ENCODE measurements at places on chromosomes 3 and 15.

DNA sequence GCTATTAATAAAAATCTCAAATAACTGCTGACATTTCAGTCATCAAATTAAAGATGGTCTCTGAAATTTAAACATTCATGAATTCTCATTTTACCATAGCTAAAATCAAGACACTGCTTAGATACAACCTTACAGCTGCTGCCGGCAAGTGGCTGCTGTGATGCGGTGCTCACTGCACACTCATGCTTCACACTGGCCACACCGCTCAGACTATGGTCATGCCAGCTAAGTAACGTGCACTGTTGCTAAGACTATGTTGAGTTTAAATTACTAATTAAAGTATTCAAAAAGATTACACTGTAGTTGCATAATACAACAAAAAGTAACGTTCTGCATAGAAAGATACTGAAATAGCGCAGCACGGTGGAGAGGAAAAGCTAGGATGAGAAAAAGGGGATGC is 12.1 kb downstream of the ATP13A3 start:
- no peak for DNase-seq

DNA sequence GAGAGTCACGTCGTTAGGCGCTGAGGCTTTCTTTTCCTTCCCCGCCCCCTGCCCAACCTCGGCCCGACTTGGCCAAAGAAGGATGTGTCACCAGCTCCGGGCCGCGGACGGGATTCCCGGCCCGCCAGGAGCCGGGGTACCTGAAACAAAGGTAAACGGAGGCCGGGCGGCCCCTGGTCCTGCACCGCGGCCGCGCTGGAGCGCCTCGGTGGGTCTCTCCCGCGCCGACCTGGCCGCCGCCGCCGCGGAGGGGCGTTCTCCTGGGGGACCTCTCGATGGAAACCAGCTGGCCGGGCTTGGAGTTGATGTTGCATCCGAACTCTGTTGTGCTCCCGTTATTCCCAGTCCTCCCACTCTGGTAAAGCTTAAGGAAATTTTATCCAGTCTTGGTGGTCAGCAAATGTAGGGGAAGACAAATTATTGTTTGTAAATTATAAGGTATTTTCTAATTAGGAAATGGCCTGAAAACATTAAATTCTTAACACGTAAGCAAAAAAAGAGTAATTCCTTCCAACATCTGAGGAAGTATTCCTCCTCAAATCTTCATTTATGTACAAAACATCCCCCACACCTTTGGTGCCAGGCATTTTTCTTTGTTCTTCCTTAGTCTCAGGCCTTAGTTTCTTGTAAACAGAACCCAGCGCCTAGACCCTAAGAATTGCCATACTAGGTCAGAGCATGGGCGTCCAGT is 888 bp downstream of the PPP2R3A start:
- peak; percentile 29 for DNase-seq

DNA sequence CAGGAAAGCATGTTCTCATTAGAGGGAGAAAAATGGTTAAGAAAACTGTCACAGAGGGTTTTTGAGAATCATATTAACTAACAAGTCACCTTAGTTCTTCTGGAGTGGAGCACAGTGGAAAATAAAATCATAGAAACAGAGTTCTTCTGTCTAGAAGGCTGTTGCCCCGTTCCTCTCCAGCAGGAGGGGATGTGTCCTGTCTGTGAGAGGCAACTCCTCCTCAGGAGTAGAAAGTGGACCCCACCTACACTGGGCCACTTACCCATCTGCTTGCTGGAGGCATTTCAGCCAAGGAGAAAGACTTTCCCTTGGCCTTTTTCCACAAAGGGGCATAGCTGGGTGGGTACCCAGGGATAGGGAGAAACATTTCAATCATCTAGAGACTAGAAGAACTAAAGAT is 106.6 kb downstream of the SSR3 start:
- DNase-seq: peak; percentile 23

DNA sequence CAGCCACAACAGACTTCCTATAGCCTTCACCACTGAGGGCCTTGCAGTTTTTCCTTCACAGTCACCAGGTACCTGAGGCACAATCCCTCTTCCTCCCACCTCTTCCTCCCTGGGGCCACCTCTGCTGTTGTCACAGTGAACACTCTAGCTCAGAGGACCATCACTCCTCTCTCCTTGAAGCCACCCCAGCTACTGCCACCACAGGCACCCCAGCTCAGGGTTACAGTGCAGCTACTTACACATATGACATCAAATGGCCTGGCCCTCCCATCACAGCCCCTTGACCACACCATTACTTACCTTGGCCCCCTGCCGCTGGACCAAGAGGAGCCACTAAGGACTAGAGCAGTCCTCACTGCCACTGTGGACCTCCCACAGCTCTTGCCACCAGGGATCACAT is 213.5 kb upstream of the CRBN start:
- no peak for DNase-seq

DNA sequence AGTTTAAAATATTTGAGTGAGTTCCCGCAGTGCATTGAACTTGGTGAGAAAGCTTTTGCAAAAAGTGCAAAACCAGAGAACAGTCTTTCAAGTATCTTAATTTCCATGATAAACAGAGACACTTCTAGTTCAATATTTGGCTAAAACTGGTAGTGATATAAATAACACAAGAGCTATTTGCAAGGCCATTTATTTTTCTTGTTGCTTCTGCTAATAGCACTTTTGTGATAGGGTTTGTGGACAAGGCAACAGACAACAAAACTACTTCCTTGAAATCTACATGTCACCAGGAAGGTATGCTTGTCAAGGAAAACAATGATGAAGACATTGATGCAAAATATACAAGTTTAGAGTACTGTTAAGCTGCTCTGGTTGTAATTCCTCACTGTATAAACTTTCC is 1225.1 kb downstream of the OTOL1 start:
- DNase-seq: no peak

- no peak for DNase-seq
These were observed 32.1 kb upstream of the ST3GAL6 start for GRCh38 chr3:98730886-98731537.

GRCh38 chr3:9109568-9109914 is 139.9 kb downstream of the SRGAP3 start:
- DNase-seq: no peak

GRCh38 chr3:192273001-192273696 is 454.2 kb downstream of the FGF12 start:
- DNase-seq: no peak

DNA sequence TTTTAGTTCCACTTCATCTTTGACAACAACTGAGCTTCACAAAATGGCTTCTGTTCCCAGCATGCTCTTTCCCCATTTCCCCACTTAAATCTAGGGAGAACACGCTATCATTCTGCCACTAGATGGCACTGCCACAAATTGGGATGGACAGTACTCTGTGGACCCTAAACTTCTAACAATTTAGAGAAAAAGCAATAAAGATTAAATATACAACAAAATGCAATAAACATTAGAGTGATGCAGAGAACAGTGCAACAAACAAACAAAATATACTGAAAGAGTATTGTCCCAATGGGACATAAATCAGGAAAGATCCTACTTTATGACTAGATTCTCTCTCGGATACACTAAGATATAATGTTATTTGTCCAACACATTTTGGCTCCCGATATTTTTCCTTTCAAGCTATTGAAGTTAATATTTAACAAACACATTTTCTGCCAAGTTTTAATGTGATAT is 169.7 kb upstream of the TMCO5A start:
- DNase-seq: peak; percentile 66

DNA sequence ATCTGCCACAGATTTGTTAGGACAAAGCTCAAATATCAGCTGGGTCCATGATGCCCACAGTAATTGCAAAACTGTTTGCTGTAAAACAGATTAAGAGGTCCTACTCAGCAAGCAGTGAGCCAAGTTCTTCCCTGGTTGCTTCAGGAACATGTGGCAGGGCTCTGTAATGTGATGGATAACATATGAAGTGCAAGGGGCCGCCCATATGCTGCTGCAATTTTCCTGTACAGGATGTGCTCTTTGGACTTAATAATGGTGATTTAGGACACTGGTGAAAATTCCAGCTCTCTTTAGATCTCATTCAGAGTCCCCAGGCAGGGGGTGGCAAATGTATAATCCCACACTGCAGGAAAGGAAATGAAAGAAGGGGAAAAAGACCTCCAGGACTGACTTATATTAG is 289.4 kb downstream of the LSAMP start:
- DNase-seq: peak; percentile 21

DNA sequence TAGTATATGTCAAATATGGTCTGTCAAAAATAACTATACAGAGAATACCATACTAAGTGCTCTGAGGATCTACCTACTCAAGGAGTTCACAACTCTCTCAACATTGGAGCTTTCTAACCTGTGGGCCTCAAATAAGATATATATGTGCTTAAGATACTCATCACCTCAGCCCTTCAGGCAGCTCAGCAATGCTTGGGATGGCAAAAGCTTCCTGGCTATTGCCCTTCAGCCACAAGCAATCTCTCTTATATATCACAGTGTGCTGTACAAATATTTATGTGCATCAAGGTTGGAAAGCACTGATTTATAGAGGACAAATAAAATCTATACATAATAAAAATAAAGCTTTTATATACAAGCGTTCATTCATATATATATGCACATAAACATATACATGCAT is 40.3 kb downstream of the ICE2 start:
- DNase-seq: no peak

- no peak for DNase-seq
These were observed 214.0 kb upstream of the RARB start for GRCh38 chr3:25214034-25214433.

Measured in fibroblast of skin of right quadriceps (primary cell).